ENCODE measurements at places on chromosomes 5 and 9.

DNA sequence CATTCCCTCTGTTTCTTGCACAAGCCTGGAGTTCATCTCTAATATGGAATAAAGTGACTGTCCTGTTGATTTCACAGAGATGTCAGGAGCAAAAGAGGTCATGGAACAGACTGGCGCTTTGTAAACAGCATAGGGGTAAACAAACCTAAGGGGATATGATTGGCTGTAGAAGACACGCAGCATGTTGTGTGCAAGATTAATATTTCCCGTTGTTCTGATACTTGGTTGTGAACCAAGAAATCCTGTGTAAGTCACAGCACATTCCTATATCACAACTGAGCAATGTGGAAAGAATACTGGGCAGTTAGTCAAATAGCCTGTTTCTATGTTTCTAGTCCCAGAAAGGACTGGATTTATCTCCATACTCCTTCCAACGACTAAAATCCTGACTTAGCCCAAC lies 3.2 kb downstream of the ADAMTS12 start:
- DNase-seq: peak; percentile 74

GRCh38 chr9:73074176-73074708 lies 77.4 kb upstream of the ANXA1 start:
- DNase-seq: peak; percentile 69

GRCh38 chr9:33408087-33408486 lies 5.7 kb upstream of the AQP7 start:
- no peak for DNase-seq

GRCh38 chr9:100455470-100455869 lies 17.5 kb upstream of the TMEFF1 start:
- no peak for DNase-seq

- DNase-seq: no peak
Observed at GRCh38 chr5:179867079-179867465, 8.5 kb upstream of the MRNIP start.

- no peak for DNase-seq
Observed at GRCh38 chr9:8962084-8962483, 1162.5 kb upstream of the DMAC1 start.

DNA sequence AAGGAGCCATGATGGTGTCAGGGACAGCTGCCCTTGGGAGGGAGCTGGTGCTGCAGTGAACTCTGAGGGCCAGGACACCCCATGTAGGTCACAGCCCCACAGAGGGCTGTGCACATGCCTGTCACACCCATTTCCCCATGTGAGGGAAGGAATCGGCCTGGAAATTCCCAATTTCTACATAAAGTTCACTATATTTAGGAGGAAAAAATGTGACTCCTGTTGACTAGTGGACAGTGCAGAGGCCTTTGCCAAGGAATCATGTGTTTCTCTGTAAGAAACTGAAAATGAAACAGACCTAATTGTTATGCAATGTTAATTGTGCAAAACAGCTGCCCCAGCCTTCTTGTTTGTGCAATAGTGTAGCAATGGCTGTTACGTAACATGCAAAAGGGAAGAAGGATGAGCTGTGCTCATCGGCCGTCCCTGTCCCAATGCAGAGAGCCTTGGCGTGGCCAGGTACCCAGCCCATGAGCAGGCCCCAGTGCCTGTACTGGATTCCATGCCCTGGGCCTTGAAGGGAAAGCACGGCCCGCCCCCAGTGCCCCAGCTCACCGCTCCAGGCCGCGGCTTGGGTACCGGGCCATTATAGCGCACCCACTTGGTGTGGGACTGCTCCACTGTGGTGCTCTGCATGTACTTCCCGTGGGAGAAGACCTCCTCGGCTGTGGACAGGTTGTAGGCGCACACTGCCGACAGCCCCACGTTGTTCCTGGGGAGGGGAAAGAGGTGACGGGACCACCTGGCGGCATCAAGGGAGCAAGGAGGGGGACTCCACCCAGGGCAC lies 70.0 kb downstream of the SECISBP2 start:
- peak; percentile 93 for DNase-seq

DNA sequence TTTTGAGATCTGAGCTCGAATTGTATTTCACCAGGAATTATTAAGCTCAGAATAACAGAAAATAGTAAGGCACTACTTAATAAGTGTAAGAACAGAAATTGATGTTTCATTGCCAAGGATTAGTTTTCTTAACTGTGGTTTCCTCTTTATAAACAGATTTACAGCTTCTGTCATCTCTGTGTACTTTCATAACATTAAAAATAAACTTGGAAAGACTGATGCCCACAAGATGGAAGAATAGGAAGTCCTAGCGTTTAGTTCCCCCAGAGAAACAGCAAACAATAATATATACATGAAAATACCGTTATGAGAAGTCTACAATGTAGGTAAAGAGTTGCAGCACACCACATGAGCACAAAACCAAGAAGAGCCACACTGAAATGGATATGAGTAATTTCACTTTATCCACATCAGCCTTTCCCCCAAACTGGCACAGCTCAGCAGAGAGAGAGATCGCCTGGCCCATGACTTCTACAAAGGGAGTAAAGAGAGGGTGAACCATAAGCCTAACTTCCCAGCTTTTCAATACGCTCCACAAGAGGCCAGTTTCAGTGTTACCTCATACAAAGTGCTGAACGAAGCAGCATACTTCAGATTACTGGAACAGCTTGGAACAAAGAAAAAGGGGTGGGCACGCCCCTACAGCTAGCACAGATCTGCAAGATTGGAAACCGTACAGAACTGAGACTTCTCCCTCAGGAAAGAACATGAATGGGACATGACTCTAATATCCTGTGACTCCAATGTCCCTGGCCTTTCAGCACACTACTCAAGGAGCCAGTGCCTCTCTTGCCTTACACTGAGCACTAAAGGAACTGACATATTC lies 75.4 kb downstream of the EMB start:
- DNase-seq: no peak

DNA sequence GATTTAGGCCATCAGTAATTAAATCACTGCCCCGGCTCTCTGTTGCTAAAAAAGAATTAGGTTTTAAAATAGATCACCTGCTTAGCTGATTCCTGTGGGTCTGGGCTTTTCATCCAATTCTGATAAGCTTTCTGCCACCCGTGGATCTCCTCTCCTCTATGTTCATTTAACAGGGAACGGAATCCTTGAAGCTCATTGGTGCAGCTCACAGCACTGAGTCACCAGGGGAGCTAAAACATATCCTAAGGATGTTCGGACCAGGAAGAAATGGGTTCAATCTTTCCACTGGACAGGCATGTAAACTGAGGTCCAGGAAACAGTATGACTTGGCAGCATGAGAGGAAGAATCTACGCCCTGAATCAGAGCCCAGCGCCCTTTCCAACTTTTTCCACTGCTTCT lies 267.1 kb upstream of the GRIA1 start:
- peak; percentile 29 for DNase-seq

DNA sequence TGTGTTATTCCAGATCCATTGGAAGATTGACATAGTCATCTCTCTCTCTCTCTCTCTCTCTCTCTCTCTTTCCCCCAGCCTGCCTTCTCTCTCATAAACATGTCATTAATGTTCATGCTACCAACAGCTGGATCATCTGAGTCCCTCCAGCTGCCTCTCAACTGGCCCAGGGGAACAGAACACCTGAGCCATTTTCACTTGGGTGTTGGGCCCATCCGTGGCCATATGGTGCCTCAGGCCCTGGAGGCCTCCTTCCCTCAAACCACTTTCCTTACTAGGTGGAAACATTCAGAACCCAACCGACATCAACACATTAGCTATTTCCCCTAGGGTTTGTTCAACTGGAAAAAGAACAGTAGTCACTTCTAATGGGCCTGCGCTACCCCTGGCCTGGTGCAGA lies 196.2 kb downstream of the FRMD3 start:
- DNase-seq: no peak

- DNase-seq: no peak
Observed at GRCh38 chr9:3321186-3321585, 204.6 kb downstream of the RFX3 start.

- peak; percentile 36 for DNase-seq
Observed at GRCh38 chr9:134136118-134136995, 475 bp downstream of the WDR5 start.

DNA sequence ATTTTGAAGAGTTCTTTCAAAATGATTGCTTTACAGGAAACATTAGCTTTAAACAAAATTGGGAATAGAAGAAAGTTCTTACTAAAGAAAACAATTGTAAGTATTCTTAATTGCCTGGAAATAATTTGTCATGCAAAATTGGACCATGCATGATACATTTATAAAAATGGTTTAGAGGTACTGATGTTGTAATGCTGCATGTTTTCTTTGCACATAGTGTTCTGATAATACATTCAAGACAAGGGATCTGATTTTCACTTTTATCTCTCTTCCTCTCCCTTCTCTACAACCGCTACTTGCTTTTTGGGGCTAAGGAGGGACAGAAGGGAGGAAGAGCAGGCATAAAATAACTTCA lies 211.6 kb upstream of the MPDZ start:
- no peak for DNase-seq

GRCh38 chr5:73253047-73253660 lies 80.2 kb downstream of the TMEM174 start:
- no peak for DNase-seq

DNA sequence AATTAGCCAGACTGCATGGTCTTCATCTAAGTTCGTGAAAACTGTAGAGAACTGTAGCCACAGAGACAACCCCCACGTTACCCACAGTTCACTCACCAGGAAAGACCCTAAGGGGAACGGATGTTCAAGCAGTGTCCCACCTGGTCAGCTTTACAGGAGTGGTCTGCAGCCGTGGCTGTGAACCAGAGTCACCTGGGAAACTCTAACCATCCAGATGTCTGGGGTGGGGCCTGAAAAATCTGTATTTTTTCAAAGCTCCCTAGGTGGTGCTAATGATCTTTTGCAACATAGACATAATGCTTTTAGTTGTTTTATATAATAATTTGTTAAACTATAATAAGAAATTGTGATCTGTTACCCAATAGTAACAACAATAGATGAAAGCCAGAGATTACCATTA lies 47.7 kb upstream of the ANGPTL2 start:
- DNase-seq: no peak
